Osteocyte (in vitro differentiated cells): ENCODE measurements at places on chromosomes 3 and 15. TPM values are rescaled to one million over a fixed set of nuclear protein-coding genes. Genes with fewer than 3 reads are reported as not detected.

GHSR gene
- not detected in 2 replicates for total RNA-seq

- no peak overlapping the region for H3K27ac ChIP-seq
- H3K4me1 ChIP-seq, result no peaks in the 10 kb centered on the region
- H3K36me3 ChIP-seq, result no peaks in the 10 kb centered on the region
- no peaks in the 10 kb centered on the region for H3K27me3 ChIP-seq
- DNase-seq, result no peak
- no peak overlapping the region for H3K4me3 ChIP-seq
These were observed 18.6 kb downstream of the MAP3K13 start for GRCh38 chr3:185381320-185382058.

DNA sequence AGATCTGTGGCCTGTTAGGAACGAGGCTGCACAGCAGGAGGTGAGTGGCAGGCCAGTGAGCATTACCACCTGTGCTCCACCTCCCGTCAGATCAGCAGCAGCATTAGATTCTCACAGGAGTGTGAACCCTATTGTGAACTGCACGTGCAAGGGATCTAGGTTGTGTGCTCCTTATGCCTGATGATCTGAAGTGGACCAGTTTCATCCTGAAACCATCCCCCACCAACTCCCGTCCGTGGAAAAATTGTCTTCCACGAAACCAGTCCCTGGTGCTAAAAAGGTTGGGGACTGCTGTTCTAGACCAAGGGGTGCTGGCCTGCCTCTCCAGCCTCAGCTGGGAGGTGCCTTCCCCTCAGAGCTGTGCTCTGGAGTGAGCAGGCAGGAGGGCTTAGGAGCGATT, 61.4 kb downstream of the RPLP1 start:
- H3K27me3 ChIP-seq, result peaks cover 65% of the 10 kb centered on the region
- no peaks in the 10 kb centered on the region for H3K4me1 ChIP-seq
- H3K36me3 ChIP-seq, result no peaks in the 10 kb centered on the region
- no peak overlapping the region for H3K4me3 ChIP-seq

GRCh38 chr3:52848617-52849016, 13.8 kb upstream of the MUSTN1 start:
- peaks cover 9% of the 10 kb centered on the region for H3K36me3 ChIP-seq
- no peak overlapping the region for H3K4me3 ChIP-seq
- no peak overlapping the region for H3K27ac ChIP-seq
- peaks cover 21% of the 10 kb centered on the region for H3K4me1 ChIP-seq
- DNase-seq, result no peak

- DNase-seq, result no peak
- H3K4me1 ChIP-seq, result peaks cover 64% of the 10 kb centered on the region
- H3K36me3 ChIP-seq, result peaks cover 18% of the 10 kb centered on the region
- H3K27ac ChIP-seq, result peak overlapping the region; percentile 76
These were observed 20.4 kb downstream of the RARRES1 start for GRCh38 chr3:158711886-158712285.
